ENCODE measurements at places on chromosomes 11 and 22.

DNA sequence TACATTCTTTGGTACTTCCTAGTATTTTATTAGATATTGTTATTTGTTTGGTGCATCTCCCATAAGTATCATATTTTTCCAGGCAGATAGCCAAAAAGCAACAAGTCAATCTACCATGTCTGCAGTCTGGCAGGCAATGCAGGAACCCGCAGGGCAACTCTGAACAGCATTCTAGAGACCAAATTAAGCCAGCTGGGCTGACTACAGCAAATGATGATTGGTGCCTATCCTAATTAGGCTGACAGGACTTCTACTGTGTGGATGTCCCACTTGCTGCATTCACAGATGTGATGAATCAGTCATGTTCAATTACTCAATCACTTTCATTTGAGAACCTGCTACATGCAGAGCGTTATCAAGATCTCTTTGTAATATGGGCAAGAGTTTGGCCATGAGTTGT lies 40.3 kb upstream of the AMOTL1 start:
- DNase-seq, result no peak

- no peak for DNase-seq
These were observed 472 bp downstream of the UBXN1 start for GRCh38 chr11:62678433-62678769.

GRCh38 chr11:1128311-1129142 lies 29.2 kb upstream of the MUC5AC start:
- no peak for DNase-seq

GRCh38 chr11:65615950-65616574 lies 486 bp downstream of the PCNX3 start:
- peak; percentile 67 for DNase-seq

- no peak for DNase-seq
These were observed 293.3 kb downstream of the BRD1 start for GRCh38 chr22:49534386-49534785.

DNA sequence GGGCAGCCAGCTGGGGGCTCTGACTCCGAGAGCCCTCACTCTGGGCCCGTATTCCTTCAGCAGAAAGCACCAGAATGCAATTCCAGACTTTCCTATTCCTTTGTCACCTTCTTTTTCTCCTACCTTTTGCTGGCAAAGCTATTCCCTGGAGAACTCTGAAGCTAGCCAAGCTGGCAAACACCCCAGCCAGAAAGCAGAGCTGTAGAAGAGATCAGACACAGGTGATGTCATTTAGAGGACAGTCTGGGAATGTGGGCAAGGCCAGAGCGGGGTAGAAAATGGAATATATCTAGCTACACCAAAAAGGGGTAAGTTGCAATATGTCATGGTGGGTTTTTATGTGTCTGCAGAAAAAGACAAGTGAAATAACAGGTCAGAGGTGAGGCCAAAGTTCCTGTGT lies 205.1 kb downstream of the NXPE2 start:
- DNase-seq, result no peak

DNA sequence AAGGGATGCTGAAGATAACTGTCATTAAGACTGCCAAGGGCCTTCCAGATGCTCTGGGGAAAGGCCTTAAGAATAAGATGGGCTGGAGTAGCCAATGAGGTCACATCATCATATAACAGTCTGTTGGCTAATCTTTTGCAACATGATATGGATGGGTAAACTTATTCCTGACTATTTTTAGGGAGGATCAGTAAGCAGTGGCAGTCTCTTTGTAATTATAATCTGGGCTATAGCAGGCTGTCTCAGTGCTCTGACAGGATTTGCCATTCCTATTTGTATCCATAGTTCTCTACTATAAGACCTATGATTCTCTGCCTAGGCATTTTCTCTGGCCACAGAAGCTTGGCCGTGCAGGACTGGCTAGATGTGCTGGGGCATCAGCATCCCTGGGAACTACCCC lies 16.1 kb upstream of the CALCB start:
- no peak for DNase-seq

DNA sequence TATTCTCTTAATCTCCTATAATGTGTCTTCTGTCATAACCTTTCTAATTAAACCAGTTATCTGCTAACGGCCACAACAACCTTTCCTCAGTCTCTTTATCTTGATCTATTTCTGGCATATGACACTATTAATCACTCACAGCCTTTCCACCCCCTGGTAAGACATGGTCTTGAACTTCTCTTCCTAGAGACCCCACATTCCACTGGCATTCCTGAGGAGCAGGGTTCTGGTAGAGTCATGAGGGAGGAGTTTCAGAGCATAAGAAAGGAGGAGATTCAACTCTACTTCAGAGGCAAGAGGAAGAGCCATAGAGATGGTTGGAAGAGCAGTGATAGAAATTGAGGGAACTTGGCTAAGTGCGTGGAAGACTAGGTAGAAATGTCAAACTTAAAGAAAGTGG lies 325.6 kb downstream of the BLID start:
- no peak for DNase-seq

- peak; percentile 97 for DNase-seq
These were observed 11.9 kb upstream of the CSF2RB start for GRCh38 chr22:36901411-36902142.

DNA sequence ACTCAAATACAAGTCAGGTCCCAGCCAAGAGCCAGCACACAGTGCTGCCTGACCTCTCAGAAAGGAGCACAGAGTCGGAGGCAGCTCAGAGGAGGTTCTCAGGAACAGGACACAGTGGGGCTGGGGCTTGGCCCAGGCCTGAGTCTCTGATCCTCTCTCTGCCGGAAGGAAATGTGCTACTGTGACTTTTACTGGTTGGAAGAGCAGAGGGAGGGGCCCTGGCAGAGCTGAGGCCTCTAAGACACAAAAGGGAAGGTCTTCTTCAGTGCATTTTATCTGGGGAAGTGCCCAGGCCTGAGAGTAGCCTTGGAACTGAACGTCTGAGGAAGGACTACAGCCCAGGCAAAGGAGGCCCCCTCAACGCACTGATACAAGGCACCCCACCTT lies 16.2 kb upstream of the CASTOR1 start:
- DNase-seq, result peak; percentile 93

- DNase-seq, result no peak
These were observed 18.8 kb downstream of the RASD2 start for GRCh38 chr22:35559354-35560005.

DNA sequence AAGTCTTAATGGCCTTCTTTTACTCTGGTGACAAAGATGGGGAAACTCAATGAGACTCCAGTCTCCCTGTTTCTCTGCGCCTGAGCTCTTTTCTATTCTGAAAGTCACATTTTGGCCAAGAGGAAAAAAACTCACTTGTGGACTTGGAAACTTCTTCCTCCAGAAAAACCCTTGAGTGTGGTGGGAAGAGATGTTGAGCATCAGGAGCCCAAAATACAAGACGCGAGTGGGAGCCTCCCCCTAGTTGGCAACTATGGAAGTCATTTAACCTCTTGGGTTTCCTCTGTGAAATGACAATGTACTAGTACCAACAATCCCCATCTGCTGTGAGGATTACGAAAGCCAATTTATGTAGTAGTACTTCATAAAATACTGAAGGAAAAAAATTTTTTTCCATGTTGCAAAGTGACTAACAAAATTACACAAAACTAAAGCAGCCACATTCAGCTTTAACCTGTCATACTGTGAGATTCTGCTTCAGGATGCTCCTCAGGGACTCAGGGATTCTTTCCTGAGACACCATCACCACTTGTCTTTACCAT lies 524 bp upstream of the SLC25A17 start:
- peak; percentile 63 for DNase-seq

Measured in hematopoietic multipotent progenitor cell treated with erythropoietin and hydrocortisone succinate and interleukin-3 and kit ligand, for 4 days (in vitro differentiated cells).